ENCODE measurements at places on chromosomes 7 and 10.

- no peak for DNase-seq
Observed at GRCh38 chr7:94182066-94182465, 177.9 kb upstream of the BET1 start.

DNA sequence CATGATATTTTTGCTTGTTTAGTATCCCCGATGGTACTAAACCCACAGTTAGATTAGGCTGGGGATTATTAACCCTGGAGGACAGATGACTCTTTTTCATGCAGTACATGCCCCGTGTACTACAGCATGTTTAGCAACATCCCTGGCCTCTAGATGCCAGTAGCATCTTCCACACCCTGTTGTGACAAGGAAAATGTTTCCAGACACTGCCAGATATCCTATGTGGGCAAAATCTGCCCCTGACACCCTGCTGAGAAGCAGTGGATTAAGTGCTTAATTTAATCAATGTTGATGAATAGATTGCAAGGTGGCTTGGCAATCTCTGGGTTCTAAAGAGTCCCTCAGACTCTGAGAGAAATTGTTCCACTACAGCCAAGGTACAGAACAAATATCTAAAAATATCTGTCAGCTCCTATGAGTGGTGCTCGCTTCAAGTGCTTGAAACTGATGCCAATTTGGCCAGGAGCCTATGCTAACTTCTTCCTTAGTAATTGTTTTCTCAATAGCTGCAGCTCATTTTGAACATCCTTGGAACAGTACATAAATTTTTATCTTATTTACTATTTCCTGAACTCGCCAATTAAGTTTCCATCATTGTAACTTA is 247.0 kb downstream of the SORCS1 start:
- no peak for DNase-seq

- no peak for DNase-seq
Observed at GRCh38 chr10:121577568-121577967, 20.7 kb downstream of the FGFR2 start.

- no peak for DNase-seq
Observed at GRCh38 chr10:43596546-43596945, 9.7 kb upstream of the ZNF485 start.

- DNase-seq, result no peak
Observed at GRCh38 chr10:13657101-13657680, 70.4 kb downstream of the PRPF18 start.

DNA sequence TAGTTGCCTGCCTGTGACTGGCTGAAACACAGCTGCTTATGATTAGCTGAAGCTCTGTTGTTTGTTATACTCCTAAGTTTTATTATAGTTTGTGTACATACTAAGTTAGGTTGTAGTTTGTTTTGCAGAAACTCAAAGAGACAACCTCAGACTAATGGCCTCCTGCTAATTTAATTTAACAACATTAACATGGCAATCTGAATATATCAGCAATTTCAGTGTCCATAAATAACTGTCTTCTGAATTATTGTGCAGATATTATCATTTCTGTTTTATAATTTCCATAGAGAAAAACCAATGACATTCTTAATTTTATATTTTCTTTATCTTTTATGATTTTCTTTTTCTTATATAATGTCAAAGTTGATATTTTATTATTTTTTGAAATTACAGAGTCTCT is 298.1 kb upstream of the PLXDC2 start:
- DNase-seq, result no peak

GRCh38 chr10:33917069-33917780 is 582.8 kb upstream of the NRP1 start:
- peak; percentile 45 for DNase-seq

GRCh38 chr7:73851410-73852338 is 9.3 kb upstream of the TMEM270 start:
- DNase-seq, result no peak

GRCh38 chr7:17633067-17633466 is 307.2 kb downstream of the SNX13 start:
- no peak for DNase-seq
